ENCODE measurements at places on chromosomes 4 and X.

DNA sequence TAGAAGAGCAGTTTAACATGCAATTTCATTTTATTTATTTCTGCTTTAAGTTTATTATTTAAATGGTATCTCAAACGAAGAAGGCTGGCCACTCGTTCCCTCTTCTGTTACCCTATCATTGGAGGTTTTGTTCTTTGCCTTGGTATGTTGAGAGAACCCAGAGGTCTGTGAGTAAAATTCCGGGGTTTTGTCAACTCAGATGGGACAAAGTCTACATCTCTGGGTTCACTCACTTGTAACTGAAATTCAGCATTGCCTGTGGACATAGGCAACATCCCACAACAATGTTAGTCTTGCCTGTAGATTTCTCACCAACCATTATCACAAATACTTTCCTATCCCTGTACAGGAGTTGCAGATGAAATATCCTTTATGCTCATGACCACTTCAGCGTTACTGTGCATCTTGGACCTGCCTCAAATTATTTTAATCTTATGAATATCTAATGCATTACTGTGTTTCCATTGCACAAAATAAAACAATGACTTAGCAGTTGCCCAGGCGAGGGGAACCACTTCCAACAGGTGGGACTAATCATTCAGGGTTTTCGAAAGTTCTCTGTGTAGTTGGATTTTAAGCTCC is 33.5 kb upstream of the CD99 start:
- DNase-seq, result no peak

- no peak for DNase-seq
These were observed 3.1 kb downstream of the PI4K2B start for GRCh38 chr4:25236971-25237370.

- DNase-seq, result no peak
These were observed 130.5 kb upstream of the MXRA5 start for GRCh38 chrX:3476973-3477372.

DNA sequence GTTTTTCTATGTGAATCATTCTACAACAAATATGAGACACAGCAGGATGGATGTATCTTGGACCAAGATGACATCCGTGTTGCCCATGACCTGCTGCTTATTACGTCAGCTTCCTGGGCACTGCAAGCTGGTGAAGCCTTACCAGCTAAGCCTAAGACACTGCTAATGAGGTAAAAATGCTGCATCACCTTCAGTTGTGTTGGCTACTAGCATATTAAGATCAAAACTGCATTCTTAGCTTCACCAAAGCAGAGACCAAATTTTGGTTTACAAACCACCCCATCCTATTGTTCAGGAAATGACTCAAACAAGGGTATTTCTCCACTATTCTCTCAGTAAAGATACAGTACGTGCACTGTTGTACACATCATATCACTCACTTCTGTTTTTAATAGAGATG is 50.3 kb downstream of the MAML3 start:
- peak; percentile 49 for DNase-seq

DNA sequence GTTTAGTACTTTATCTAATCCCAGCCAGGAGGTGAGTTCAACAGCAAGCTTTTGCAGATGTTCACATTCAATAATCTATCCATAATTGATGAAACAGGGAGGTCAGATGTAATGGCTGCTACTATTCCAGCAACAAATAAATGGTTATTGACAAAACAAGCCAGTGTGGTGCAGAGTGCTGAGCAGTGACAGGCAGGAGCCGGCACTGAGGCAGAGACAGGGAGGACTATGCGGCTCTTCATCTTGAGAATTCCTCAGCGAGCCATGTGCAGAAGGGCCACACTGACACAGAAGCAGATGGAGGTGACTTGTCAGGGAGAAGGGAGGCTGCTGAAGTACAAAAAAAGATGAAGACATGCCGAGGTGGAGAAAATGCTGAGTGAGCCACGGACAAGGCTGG is 98.3 kb downstream of the TTC29 start:
- no peak for DNase-seq

GRCh38 chrX:153969125-153969903 is 2.3 kb downstream of the HCFC1 start:
- DNase-seq, result no peak

DNA sequence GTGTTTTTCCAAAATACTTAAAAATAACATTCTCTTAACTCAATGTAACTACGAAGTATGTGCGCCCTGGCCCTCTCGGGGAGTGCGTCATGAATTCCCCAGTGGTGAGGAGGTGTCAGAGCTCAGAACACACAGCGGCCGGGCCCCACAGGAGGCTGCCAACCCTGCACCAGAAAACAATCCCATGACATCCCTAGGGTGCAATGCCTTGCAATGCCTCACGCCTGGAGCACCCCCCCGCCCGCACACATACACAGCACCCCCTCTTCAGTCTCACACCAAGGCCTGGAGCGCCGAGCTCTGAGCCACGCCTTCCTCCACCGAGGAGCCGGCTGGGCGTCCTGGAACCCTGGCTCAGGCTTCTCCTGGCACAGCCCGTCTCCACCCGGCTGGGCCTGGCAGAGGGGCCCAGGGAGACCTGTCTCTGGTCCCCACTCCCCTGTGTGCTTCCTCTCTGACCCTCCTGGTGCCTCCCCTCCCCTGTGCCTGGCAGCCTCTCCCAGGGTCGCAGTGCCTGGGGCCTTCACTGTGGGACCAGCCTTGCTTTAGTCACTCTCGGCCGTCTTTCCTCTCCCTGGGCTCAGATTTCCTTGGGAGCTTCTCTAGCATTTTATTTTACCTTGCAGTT is 108.2 kb upstream of the ADRA2C start:
- no peak for DNase-seq

DNA sequence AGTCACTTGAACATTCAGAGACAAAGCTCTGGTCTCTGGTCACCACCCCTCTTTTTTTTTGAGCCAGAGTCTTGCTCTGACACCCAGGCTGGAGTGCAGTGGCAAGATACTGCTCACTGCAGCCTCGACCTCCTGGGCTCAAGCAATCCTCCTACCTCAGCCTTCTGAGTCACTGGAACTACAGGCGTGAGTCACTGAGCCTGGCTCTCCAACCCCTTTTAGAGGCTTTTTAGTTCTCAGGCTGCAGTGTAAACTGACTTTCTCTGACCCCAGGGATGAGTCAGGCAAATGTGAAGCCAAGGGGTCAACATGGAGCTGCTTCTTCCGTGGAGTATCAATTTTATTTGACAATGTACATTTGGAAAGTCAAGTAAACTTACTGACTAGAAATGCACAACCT is 229.2 kb downstream of the PTTG2 start:
- no peak for DNase-seq

- peak; percentile 42 for DNase-seq
These were observed 62.8 kb downstream of the SH3KBP1 start for GRCh38 chrX:19824603-19825002.

- DNase-seq, result no peak
These were observed 600.6 kb downstream of the ANKRD50 start for GRCh38 chr4:124111922-124112321.

GRCh38 chr4:82287720-82288119 is 86.1 kb downstream of the HNRNPD start:
- DNase-seq, result no peak

All from CD4-positive, alpha-beta T cell treated with Interleukin-17A for 1 hour (primary cell).